ENCODE measurements at places on chromosomes 3 and 15.

DNA sequence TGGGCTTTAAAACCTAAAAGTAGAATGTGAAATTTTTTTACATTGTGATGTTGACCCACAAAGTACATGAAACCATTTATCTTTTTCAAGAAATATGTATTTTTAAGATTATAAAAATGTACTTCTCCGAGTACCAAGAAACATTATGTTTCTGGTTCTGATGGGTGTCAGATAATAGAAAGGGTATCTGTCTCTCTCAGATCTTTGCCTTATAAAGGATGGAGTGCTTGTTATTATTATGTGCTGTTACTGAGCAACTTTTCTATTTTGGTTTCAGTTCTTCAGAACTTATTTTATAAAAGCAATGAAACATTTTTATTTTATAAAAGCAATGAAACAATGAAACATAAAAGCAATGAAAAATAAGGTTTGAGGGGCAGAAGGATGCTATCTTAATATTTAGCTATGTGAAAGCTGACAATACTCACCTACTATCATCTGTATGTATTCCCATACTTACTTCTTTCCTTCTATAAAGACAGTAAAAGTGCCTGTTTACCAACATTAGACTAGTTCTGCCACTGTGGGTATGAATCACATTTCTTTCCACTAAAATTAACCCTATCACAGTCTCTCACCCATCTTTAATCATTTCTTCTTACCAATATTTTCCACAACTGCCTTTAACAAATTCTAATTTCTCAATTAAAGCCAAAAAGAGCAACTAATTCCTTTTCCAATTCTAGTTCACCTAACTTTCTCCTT, 540.7 kb upstream of the KCNMB2 start:
- no peak for DNase-seq

DNA sequence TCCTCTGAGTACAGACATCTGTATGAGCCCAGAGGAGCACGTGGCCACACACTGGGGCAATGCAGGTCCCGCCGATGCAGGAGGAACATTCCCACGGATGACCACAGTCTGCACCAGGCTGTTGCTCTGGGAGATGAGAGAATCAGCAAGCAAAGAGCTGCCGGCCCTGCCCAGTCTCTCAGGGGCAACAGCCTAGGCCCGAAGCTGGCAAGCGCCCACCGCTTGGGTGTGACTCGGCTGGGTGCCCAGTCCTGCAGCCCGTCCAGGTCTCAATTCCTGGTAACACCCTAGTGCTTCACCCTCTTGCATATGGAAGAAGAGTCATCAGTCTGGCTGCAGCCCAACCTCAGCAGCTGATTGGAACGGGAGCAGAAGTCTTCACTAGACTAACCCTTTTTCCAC, 153.7 kb upstream of the HES1 start:
- no peak for DNase-seq

DNA sequence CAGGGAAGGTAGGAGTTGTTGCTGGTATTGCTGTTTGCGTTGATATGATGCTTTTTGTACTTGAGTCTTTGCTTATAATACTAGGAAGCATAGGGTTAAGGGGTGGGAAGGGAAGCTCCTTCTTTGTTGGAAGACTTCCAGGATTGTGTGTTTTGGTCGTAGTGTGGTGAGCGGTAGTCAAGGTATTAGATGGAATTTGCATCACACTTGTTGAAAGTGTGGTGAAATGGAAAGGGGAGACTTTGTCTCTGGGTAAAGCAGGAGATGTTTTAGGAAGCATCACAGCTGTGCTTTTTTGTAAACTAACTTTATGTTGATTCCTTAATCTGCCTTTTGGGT, 14.9 kb downstream of the IGSF10 start:
- DNase-seq = no peak

GRCh38 chr15:51681303-51681963, at the start of gene SCG3:
Gene SCG3, plus strand, starts transcription at chr15:51681503. Its CDS starts 253 bp downstream, at chr15:51681756.
- DNase-seq = no peak

GRCh38 chr15:70853318-70853972, 512 bp downstream of the LARP6 start:
- no peak for DNase-seq

- DNase-seq = no peak
Observed at GRCh38 chr15:33031324-33031821, 163.1 kb downstream of the FMN1 start.

- DNase-seq = no peak
Observed at GRCh38 chr15:72532991-72533601, 59.0 kb downstream of the ARIH1 start.

DNA sequence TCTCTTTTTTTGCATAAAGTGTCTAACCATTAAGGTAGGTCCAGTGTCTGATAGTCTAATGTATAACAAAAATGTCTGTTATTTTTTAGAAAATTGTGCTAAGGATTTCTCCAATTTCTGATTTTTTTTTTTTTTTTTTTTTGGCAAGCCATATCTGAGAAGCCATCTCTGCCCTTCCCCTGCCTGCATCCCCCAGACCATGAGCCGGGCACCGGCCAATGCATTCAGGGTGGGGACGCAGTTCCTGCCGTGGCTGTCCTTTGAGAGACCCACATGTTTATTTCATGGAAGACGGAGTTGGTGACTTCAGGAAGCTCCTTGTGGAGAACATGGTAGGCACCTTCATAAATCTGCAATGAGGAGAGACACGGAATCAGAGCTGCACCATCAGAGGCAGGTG, 19.2 kb downstream of the ABTB1 start:
- DNase-seq = no peak

DNA sequence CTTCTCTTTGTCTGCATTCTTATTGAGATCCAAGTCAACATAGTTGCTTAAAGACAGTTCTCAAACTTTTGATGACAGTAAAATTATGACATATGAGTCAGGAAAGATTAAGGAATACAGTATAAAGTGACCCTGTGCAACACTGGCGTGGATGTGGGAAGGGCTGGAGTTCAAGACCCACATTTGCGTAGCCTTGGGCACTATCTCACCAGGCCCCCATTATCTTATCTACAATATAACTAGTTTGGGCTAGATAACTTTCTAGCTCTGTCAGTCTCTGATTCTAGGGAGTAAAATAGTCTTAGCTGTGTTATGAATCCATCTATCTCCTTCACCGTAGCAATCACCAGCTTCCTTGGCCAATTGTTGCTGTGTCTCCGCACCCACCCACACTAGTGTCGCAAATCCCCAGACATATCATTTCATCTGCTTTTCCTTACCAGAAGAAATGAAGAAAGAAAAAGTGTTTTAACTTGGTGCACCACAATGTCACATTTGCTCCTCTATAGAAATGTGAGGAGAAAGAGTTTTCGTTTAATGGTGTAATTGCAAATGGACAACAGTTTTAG, 14.9 kb upstream of the TM4SF4 start:
- DNase-seq = no peak

DNA sequence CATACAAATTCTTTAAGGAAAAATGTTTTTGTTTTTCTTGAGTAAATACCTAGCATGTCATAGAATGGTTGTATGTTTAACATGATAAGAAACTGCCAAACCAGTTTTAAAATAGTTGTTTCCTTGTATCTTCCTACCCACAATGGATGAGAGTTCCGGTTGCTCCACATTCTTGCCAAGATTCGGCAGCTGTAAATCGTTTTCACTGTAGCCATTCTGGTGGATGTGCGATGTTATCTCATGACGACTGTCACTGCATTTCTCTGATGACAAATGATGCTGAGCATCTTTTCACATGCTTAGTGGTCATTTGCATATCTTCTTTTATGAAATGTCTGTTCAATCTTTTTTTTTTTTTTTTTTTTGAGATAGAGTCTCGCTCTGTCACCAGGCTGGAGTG, 36.6 kb upstream of the SH3GL3 start:
- no peak for DNase-seq

- DNase-seq = no peak
Observed at GRCh38 chr3:65617787-65618186, 420.9 kb downstream of the MAGI1 start.

DNA sequence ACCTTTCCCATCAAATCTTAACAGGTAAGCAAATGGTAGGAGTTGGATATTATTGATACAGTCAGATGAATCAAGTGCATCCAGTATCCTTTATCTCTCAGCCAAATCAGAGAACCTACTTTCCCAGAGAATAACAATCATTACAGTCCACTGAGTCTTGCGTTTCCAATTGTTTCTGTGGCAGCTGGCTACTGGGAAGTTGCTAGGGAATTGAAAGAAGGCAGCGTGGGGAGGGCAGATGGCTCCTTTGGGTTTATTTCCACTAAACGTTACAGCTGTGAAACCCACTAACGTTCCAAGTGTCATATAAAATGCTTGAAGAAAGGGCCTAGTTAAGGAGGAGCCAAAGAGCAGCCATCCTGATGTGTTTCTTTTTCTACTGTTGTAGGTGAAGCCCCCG, 78.4 kb downstream of the WDR72 start:
- no peak for DNase-seq

DNA sequence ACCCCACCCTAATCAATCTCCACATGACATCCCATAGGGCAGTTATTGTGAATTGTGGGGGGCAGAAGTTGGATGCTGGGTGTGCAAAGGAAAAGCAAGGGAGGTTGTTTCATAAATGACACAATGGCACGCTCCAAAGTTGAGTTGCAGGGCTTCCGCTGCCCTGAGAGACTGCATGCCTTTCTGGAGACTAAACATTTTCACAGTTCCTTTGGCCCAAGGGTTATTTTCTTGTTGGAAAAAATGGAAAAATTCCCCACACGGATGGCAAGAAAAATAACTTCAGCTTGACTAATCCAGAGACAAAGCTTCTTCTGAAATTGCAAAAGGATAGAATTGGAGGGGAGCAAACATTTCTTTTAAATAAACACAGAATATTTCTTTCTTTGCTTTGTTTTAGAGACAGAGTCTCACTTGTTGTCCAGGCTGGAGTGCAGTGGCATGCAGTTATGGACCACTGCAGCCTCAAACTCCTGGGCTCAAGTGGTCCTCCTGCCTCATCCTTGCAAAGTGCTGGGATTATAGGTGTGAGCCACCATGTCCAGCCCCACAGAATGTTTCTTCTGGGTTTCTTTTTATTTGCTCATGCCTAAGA, 19.1 kb upstream of the TPM1 start:
- DNase-seq = no peak

DNA sequence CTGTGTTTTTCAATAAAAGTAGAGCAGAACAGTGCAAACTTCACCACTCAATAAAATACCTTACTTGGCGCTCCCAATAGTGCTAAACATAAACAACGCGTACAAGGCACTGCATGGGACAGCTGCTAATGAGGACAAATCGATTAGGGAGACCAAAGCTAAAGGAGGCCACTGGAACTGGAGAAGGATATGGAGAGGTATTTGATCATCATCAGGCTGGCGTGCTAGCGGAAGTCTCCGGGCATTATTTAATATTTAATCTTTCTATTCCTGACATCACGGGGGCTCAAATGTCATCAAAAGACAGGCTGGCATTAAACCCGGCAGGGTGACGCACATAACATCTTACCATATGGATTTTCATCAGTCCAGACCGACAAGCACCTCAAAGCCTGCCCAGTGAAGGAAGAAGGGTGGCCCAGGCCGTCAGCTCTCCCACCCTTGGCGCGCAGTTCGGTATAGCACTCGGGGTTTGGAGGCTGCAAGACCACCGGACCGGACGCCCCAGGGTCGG, 604 bp downstream of the CCPG1 start:
- no peak for DNase-seq

DNA sequence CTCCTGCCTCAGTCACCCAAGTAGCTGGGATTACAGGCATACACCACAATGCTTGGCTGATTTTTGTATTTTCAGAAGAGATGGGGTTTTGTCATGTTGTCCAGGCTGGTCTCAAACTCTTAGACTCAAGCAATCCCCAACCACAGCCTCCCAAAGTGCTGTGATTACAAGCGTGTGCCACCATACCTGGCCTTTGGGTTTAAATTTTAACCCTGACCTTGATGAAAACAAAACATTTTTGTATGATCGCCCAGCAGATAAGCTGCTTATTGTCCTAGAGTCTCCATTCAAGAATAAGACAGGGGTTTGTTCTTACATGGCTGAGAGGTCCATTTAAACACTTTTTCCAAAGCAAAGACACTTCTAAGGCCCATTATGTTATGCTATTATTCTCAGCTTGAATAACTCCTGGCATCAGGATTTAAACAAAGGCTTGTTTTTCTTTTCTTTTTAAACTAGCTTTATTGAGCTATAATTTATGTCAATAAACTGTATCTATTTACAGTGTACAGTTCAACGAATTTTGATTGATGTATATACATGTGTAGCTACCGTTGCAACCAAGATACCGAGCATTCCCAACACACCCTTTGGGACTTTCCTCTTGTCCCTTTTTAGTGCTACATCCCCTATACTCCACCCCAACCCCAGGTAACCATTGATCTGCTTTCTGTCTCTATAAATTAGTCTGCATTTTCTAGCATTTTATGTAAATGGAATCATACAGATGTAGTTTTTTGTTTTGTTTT, 1.4 kb upstream of the MUC13 start:
- no peak for DNase-seq

- no peak for DNase-seq
Observed at GRCh38 chr15:77611767-77612166, 20.9 kb downstream of the LINGO1 start.

DNA sequence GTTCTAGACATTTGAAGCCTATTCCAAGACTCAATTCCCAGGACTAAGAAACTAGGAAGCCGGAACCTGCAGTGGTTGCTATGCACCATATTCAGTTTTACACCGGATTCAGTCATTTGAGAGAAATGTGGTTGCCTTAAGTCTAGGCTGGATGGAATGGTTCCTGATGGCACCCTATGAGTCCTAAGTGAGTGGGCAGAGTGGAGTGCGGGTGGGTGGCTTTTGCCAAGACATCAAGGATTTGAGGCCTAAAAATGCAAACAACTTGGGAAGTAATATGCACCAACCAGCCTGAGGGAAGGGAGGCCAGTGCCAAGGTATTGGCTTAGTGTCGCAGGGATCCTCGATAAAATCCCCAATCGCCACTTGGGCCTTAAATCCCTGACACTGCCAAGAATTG, 4.2 kb upstream of the CD276 start:
- DNase-seq = no peak

GRCh38 chr3:98974442-98974841, 72.9 kb upstream of the DCBLD2 start:
- DNase-seq = no peak

- DNase-seq = no peak
Observed at GRCh38 chr15:100307241-100308212, 34.2 kb downstream of the ADAMTS17 start.

GRCh38 chr3:66038726-66039589, at the start of gene MAGI1:
Gene MAGI1, minus strand, starts transcription at chr3:66038918. Its CDS starts 610 bp downstream, at chr3:66038308.
- no peak for DNase-seq

- DNase-seq = no peak
Observed at GRCh38 chr3:114624047-114624445, 330.2 kb downstream of the TIGIT start.

- DNase-seq = no peak
Observed at GRCh38 chr15:99282586-99282985, 31.3 kb downstream of the LRRC28 start.

GRCh38 chr3:186653080-186653707, 12.6 kb upstream of the HRG start:
- DNase-seq = no peak

GRCh38 chr3:66703501-66703900, 202.7 kb upstream of the LRIG1 start:
- DNase-seq = no peak

DNA sequence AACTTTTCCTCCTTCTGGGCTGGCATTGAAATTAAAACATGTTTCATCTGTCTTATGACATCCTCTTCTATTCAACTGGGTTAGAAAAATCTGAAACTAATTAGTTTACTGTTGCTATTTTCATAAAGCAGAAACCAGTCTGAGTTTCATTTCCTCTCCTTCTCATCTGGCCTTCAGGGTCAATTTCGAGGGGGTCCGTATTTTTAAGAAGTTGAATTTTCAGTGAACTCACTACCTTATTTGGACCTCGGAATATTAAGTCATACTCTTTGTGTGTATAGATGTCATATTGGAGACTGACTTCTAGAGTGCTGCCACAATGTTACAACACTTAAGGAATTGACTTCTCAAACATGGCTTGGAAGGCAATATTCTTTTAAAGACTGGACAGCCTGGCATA, 485.9 kb downstream of the SQOR start:
- DNase-seq = no peak

Measured in activated CD8-positive, alpha-beta memory T cell treated with anti-CD3 and anti-CD28 coated beads for 4 hours (primary cell).